Stimulated activated CD4-positive, alpha-beta T cell treated with anti-CD3 and anti-CD28 coated beads, Interleukin-2, amount 100 ng/mL, for 24 hours (primary cell): ENCODE measurements at places on chromosomes 16 and 17.

GRCh38 chr16:61555718-61556441, 480.4 kb downstream of the CDH8 start:
- no peak for DNase-seq

GRCh38 chr17:75834928-75835653, 9.1 kb downstream of the UNC13D start:
- no peak for DNase-seq

DNA sequence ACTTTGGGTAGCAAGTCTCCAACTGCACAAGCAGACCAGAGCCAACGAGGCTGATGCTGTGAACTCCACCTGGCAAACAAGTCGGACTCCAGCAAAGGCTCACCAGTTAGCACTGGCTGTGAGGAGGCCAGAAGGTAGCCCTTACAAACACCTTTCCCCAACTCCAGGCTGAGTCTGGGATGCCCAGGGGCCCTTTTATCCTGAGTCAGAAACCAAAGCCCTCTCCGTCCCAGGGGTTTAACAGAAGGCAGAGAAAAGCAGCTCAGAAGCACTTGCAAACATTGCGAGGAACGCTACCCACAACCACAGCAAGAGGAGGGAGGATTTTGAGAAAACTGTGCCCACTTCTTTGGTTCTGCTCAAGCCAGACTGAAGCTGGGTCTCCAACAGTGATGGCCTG, 25.0 kb downstream of the CUEDC1 start:
- DNase-seq, result no peak

DNA sequence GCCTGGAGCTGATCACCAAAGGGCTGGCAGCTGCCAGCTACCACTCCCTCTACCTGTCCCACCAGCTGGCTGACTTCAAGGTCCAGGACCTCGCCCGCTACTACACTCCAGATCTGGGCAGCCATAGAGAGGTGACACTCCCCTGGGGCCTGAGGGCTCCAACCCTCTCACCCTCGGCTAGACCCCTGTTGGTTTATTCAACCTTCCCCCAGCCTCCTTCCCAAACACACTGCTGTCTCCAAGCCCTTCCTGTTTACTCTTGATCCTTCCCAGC, 18.0 kb downstream of the ALOX12B start:
- no peak for DNase-seq

DNA sequence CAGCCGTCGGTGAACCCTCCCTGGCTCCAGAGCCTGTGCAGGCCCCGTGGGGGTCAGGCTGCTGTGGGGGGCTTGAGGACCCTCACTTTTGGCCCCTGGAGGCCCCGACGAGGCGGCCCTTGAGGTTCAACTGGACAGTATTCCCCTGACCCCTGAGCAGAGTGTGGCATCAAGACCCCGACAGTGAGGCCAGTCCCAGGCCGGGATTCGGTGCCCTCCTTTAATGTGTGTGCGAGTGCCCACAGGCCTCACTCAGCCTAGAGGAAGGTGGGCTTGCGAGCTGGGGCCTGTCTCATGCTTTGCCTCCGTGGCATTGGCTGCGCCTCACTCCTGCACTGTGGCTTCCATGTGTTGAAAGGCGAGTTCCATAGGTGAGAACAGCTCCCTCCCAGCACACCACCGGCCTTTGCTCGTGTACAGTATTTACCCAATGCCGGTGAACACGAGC, 94.5 kb downstream of the METRNL start:
- DNase-seq, result peak; percentile 14

- DNase-seq, result no peak
These were observed 42.7 kb downstream of the TIMM22 start for GRCh38 chr17:1039511-1040215.

DNA sequence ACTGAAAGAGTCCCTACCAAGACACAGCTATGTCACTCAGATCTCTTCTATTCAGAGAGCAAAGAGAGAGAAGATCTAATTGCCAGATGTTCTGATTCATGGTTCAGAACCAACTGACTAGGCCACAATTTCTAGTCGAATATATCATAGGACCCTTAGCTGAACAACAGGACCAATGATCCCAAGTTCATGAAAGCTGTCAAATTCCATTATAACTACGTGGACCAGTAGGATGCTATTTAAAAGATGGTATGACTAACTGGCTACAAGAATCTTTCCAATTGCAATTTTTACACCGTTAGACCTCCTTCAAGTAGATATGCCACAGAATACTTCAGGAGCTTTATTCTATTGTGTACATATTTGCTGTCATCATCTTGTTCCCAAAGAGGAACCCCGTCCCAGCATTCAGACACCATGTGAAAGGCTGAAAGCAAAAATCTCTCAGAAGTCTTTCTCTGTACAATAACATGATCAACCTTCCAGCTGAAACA, 26.0 kb downstream of the DCUN1D3 start:
- DNase-seq, result no peak

DNA sequence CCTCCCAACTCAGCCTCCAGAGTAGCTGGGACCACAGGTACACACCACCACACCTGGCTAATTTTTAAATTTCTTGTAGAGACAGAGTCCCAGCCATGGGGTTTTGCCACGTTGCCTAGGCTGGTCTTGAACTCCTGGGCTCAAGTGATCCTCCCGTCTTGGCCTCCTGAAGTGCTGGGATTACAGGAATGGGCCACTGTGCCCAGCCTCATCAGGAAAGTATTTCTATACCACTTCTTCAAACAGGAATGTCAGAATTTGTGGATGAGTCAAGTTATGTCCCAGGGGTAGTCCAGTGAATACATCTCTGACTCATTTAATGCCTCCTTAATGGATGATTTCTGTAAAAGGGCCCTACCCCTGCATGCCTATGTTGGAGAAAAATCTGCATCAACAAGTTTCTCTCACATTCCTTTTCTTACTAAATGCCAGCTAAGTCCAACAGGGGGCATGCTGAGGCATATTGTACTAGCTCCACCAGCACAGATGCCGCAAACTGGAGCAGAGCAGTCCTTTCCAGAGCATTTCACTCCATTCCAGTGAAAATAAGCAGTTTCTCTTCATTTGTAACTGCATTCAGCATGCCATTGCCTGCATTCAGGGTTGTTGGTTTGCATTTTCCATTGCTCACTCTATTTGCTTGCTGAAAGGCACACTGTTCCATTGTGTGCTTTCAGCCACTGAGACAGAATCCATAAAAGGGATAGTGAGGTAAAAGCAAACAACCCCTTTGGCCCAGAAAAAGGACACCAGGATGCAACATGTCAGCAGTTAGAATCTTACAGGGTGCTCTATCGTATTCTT, 5.3 kb upstream of the CAVIN1 start:
- DNase-seq, result peak; percentile 28
